ENCODE measurements at places on chromosomes 13 and 19.

- DNase-seq, result no peak
Measured at GRCh38 chr13:87851410-87851809, 180.2 kb downstream of the SLITRK5 start.

DNA sequence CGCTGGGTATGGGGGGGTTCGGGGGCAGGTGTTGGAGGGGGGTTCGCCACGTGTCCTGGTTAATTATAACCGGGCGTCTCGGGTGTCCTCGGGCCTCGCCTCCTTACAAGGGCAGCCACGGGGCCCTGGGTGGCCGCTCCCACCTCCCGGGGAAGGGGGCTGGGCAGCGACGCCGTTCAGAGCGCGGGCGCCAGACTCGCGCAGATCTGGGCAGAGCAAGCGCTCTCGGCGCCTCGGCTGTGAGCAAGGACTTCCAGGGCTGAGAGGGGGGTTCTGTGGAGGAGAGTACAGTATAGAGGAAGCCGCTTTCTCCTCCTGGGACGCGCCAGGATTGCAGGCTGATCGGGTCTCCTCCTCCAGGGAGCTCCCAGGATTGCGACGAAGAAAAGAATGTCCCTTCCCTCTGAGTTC lies 1.0 kb upstream of the CKM start:
- DNase-seq, result no peak

DNA sequence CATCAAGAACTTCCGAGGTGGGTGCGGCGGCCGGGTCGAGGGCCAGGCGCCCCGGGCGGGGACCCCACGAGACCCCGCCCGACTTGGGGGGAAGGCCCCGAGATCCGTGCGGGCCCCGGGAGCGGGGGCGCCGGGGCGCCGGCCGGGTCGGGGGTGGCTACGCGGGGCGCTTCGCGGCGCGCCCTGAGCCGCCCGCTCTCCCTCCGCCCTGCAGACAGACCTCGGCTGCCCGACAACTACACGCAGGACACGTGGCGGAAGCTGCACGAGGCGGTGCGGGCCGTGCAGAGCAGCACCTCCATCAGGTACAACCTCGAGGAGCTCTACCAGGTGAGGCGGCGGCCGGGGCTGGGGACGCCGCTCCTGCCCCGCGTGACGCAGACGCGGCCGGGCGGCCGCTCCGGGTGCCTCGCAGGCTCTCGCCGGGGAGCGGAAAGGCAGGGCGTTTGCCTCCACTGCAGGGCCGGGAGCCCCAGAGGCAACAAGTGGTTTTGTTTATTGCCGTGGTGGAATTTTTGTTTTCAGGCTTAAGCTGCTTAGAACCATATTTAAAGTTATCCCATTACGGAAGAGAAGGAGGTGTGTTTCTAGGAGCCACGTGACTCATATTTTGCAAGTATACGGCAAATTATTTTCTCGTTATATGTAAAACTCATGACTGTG lies 477 bp downstream of the CUL4A start:
- DNase-seq, result no peak

- DNase-seq, result no peak
Measured at GRCh38 chr13:42597505-42597904, 23.6 kb downstream of the TNFSF11 start.

DNA sequence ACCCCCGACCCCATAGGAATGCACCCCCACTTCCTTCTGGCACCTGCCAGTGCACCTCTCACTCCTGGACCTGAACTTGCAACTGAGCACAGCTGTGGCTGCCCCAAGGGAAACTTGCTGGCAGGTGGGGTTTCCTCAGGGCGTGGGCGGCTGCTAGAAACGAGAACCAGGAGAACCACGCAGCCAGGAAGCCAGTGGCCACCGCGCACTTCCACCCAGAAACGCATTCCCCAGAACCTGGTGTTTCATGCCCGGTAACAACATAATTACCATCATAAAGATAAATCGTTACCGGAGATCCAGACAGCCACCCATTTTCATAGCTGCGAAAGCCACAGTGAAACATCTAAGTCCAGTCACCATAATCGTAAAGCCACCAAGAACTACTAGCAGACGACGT lies 75.2 kb upstream of the C13orf46 start:
- DNase-seq, result no peak

DNA sequence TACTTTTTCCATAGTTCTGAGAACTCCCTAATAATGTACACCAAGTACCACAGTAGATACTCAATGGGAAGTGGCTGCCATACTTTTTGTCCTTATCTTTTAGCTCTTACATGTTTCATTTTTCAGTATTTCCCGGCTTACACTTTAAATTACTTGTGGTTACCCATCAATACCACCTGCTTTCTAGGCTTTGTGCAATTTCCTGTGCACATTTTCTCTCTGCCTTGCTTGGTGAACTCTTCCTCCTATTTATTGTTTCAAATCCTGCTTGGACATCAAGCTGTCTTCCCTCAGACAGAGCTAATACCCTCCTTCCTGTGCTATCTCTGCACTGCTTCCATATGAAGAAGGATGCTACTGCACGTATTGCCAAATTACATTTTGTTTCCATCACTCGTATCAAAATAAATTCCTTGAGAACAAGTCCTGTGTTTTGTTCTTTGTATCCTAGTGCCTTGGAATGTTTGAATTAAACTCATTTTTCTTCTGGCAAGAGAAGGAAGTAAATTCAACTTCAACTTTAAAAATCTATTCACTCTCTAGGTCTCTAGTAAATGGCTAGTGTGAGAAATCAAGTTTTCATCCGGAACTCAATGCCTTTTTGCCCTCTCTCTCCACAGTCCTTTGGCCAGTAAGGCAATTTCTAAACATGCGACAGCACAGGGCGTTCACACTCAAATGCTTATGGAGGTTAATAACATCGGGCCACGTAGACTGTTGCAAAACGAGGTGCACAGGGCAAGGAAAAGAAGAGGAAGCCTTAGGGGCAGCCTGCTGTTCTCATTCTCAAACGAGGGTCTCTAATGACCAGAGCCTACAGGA lies 5.6 kb downstream of the ZAR1L start:
- no peak for DNase-seq

- no peak for DNase-seq
Measured at GRCh38 chr13:27338816-27339215, 68.2 kb downstream of the RASL11A start.

Measured in epithelial cell of proximal tubule (primary cell).